ENCODE measurements at places on chromosomes 6 and 20.

DNA sequence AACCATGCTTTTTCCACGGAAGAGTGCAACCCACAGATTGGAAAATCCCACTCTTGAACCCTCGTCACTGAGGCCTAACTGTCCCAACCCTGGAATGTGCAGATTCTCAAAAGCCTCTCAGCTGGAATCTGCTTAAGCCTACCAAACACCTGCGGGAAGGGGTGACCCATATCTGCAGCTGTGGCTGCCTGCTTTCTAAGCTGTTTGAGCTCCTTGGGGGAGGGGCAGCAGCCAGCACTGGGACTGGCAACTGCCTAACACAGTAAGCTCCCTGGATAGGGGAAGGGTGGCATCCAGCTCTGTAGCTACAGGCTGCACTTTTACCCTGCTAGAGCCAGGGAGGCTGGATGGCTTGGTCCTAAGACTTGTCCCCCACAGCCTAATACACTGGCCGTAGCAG, 579.6 kb downstream of the COL12A1 start:
- DNase-seq: no peak

GRCh38 chr20:4112481-4113421, 97.4 kb upstream of the RNF24 start:
- DNase-seq: no peak

- DNase-seq: no peak
Measured at GRCh38 chr20:10306440-10307358, 88.1 kb downstream of the SNAP25 start.

DNA sequence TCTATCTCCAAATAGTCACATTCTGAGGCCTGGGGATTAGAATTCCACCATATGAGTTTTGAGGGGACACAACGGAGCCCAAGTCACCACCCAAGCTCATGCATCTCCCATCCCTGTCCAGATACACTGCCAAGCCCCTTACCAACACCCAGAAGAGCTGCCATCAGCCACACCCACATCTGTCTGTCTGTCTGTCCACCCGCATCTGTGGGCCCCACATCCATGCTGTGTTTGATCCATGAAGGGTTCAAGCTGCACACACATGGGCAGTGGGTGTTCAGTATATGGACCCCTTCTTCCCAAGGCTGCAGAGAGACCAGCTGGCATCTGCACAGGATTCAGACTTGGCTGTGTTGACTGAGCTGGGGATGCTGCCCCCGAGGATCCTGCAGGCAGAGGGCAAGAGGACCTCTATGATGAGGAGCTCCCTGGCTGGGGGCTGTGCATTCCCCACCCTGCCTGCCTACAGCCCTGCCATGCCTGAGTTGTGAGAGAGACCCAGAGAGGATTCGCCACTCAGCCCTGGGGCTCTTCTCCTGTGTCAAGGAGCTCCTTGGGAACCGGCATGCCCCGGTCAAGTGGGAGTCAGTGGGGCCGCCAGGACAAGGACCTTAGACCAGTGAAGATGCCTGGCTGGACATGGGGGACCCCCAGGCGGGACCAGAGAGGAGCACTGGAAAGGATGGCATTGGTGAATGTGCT, 206.4 kb downstream of the SYNDIG1 start:
- no peak for DNase-seq

DNA sequence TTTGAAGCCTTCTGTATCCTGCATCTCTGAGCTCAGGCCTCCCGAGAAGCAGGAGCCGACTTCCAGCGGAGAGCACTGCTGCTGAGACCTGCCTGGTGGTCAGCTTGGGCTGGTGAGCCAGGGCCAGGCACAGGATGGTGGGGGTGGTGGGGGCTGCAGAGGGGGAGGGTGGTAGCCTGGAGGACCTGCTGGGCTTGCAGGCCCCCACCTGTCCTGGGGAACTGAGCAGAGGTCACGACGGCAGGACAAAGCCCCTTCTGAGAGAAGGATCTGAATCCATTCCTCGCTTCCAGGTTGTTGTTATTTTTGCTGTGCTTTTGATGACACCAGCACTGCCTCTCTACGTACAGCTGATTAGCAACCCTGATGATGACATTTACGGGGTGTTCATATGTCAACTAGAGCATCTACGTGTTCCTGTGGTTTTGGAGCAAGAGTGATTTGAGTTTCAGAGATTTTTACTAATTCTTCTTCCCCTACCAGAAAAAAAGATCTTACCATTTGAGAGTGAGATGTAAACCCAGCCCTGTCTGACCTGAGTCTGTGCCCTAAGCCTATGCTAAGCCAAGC, 35.7 kb upstream of the CD93 start:
- DNase-seq: no peak

- no peak for DNase-seq
Measured at GRCh38 chr20:11952639-11953038, 34.9 kb downstream of the BTBD3 start.

DNA sequence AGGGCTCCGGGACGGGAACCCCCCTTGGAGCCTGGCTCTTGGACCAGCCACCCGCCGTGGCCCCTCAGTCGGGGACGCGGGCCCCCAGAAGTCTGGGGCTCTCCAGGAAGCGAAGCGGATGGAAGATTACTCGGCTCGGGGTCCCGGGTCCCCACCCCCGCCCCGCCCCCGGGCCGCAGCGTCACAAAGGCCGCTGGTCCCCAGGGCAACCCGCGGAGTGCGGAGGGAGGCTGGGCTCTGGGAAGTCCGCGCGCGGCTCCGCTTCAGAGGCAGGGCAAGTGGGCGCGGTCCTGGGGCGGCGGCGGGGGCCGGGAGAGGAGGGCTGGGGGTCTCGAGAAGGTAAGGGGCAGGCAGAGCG, at the start of gene FNDC11:
FNDC11 (plus strand) TSS at position 227 of the 358 bp plus-strand sequence. CDS start 1,505 bp downstream, outside the sequence.
- no peak for DNase-seq

- no peak for DNase-seq
Measured at GRCh38 chr20:37845241-37845681, 57.7 kb upstream of the VSTM2L start.

GRCh38 chr20:46963758-46964617, 69.3 kb downstream of the EYA2 start:
- no peak for DNase-seq

DNA sequence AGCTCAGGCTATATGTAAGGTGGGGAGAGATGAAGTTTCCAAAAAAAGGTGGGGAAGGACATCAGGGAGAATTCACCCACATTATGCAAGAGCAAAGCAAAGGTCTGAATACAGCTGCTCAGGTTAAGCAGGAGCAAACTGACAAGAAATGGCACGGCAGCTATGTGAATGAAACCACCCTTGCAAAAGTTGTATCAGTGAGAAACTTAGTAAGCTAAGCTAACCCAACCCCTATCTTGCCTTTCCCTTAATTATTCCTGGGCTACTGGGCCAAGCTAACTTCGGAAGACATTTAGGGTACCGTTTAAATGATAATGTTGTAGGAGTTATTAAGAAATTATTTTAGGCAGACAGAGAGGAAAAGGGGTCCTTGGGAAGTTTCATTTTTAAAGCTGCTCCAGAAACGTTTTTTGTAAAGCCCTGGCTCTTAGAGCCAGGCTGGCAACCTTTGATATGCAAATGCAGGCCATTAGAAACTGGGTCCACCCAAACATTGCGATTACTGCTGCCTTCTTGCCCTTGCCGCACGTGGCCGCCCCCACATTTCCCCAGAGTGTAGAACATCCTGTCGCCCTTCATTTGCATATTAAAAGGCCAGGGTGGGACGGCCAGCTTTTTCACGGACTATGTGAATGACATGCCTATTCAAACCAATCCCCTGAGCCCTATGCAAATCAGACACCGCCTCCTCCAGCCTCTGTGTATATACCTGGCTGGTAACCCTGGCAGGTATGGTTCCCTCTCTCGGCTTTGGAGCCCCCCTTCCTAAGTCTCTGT, 60.5 kb upstream of the SAMD5 start:
- peak; percentile 94 for DNase-seq

DNA sequence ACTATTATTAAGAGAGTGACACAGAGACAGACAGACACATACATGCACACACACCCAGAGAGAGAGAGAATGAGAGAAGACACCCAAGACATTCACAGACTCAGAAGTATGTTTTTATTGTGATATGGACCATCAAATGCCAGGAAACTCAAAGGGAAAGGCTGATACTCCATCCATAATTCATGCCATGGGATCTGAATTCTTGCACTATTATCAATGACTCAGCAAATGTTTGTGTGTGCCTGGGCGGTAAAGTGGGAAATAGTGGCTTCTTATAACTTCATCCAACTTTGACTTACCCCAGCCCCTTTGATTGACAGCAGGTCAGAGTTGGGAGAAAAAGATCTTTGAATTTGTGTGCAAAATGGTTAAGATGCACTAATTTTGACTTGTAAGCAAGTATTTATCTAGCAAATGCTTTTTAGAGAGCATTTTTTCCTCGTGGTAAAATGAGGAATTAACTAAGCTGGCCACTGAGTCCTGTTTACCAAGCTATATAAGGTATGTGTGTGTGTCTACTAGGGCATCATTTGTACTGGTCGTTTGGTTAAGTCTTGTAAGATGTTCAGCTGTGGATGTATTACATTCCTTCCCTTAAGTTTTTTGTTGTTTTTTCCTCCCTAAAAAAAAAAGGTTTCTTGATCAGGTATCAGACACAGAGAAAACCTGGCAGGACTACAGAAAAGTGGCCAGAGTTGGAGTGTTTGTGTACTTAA, 3.0 kb upstream of the CCN2 start:
- DNase-seq: no peak

DNA sequence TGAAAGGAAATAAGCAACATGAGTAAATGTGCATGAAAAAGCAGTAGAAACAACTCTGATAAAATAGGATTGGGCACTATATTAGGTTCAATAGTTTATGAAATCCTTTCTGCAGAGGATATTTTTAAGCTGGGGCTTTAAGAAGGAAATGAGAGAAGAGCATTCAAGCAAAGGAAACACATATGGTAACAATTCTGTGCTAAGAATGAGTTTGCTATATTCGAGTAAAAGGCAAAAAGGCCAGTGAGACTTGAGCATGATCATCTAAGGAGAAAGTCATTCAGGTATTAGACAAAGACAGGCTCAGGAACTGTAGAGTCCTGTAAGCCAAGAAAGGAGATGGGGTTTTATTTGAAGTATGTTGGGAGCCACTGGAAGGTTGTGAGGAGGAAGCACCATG, 387.1 kb upstream of the FLRT3 start:
- no peak for DNase-seq

DNA sequence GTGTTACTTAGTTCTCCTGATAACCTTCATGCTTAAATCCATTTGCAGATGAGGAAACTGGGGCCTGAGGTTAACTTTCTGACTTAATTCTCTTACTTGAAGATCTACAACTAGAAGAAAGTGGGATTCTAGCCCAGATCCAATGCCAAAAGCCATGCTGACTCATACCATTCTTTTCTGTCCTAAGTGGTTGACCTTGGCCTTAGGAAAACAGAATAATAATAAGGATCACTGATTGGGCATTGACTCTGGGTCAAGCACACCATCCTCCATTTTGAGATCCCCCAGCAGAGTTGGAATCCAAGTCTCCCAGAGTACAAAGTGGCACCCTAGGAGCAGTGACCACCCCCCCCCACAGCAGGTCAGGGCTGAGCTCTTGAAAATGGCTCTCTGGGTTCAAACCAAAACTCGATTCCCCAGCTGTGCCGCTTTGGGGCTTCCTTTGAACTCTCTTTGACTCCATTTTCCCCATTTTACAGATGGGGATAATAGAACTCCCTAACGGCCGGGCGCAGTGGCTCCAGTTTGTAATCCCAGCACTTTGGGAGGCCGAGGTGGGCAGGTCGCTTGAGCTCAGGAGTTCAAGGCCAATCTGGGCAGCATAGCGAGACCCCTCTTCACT, 12.8 kb upstream of the ZNF217 start:
- DNase-seq: no peak

DNA sequence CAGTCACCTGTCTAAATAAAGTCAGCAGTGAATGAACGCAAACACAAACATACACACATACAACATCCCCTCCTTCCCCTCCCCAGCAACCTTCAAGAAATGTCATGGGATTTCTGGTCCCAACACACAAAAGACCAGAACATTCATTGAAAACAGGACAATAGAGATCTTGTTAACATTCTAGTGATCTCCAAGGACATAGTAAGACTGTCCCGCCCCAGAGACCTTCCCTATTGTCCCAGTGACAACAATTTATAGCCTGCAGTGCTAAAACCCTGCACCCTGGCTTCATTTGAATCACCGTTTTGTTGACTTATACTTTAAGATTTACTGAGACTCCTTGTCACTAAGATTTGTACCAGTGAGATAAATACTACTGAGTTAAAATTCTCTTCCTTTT, 143.9 kb upstream of the NOX3 start:
- no peak for DNase-seq

DNA sequence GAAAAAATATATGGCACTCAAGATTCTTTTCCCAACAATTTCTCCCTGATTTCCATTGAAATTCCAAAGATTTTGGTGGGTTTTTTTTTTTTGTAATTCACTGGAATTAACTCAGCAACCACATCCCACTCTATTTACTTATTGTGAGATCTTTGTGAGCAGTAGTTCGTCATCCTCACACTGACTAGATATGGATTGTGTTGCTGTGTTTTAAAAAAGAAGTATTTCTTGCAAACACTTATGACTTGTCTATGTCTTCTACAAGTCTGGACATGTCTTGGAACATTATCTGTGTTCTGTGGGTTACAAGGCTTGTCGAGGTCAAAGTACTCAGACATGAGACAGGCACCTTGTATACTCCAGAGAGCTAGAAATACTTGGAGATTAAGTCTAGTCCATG, 7.3 kb upstream of the TENT5A start:
- no peak for DNase-seq

DNA sequence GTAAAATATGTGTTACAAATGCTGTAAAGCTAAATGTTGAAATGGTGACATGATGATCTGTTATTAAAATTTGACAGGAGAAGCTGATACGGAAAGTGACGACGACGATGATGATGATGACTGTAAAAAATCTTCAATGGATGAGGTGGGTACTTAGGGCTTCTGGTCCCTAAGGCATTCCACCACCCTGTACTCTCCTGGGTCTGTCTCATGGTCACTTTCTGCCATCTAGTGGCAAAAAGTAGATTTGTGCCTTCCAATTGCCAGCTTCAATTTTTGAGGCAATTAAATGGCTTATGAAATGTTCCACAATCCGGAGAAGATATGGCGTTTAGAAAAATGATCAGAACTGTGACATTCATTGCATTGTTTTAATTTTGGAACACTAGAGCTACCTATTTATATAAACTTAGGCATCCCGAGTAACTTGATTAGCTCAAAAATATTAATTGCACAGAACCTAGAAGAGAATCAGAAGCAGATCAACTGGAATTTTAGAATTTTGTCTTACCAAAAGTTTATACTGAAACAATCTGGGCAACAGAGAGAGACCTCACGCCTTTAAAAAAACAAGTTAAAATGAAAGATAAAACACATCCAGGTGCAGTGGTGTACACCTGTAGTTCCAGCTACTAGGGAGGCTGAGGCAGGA, 346.5 kb upstream of the PLCB4 start:
- no peak for DNase-seq

GRCh38 chr20:1790386-1790785, 104.8 kb upstream of the SIRPA start:
- no peak for DNase-seq

- no peak for DNase-seq
Measured at GRCh38 chr6:142380626-142381025, 78.8 kb downstream of the ADGRG6 start.

DNA sequence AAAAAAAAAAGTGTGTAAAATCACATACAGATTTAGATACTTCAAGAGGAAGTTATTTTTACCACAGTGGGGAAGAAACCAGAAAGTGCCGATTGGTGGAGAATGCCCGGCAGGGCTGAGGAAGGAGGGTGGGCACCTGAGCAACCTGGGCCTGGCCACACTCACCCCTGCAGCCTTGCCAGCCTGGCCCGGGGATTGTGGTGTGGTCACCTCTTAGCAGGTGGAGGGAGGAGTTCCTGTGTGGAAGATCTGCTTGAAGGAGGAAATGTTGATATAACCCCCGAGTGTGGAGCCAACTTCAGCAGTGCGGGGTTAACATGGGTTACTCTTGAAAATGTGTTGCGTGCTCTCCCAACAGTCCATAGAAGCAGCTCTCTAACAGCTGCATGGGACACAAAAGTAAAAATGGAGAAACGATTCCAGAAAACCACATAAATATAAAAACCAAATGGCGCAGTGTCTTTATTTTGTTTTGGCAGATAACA, 14.7 kb downstream of the UST start:
- no peak for DNase-seq
